Activated CD8-positive, alpha-beta T cell treated with anti-CD3 and anti-CD28 coated beads for 36 hours (primary cell): ENCODE measurements at places on chromosomes 16 and 17.

GRCh38 chr17:5536866-5537650 is 47.3 kb downstream of the NLRP1 start:
- H3K4me3 ChIP-seq: no peak overlapping the region
- no peaks in the 10 kb centered on the region for H3K4me1 ChIP-seq
- no peaks in the 10 kb centered on the region for H3K27me3 ChIP-seq
- DNase-seq: no peak
- peaks cover 17% of the 10 kb centered on the region for H3K36me3 ChIP-seq

GRCh38 chr17:28864991-28865849 is 10.4 kb downstream of the ERAL1 start:
- no peak for DNase-seq
- H3K27ac ChIP-seq: no peak overlapping the region
- no peaks in the 10 kb centered on the region for H3K4me1 ChIP-seq
- no peaks in the 10 kb centered on the region for H3K27me3 ChIP-seq
- no peak overlapping the region for H3K4me3 ChIP-seq

GRCh38 chr17:17416007-17416399 is 60.8 kb upstream of the MED9 start:
- peaks cover 21% of the 10 kb centered on the region for H3K4me1 ChIP-seq
- peak; percentile 51 for DNase-seq
- peak overlapping the region; percentile 78 for H3K27ac ChIP-seq
- no peaks in the 10 kb centered on the region for H3K36me3 ChIP-seq
- no peak overlapping the region for H3K4me3 ChIP-seq

DNA sequence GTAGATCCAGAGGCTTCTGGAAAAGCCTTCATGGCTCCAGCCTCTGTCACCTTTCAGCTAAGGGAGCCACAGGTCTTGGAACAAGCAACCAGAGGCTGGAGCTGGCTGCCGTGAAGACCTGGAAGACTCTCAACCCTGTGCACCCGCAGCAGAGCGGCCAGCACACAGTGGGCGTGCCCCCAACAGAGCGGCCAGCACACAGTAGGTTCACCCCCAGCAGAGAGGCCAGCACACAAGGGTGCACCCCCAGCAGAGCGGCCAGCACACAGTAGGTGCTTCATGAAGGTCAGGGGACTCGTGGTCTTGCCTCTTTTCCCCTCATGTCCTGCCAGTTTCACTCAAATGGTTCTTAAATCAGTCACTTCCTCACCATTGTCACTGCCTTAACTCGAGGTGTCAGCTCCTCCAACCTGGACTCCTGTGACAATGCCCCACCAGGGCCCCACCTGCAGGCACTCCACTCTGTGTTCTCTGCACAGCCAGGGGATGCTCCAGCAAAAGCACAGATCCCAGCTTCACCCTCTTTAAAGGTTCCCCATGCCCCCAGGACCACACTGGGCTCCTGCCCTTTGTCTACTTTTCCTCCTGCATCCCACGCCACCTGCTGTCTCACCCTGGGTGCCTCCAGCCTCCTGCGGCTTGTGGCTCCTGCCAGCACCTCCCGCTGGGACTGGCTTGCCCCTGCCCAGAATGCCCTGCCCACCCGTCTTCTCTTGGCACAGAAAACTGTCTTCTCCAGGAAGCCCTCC is 42.4 kb upstream of the DOC2B start:
- H3K4me3 ChIP-seq: no peak overlapping the region
- DNase-seq: no peak
- H3K4me1 ChIP-seq: no peaks in the 10 kb centered on the region
- no peak overlapping the region for H3K27ac ChIP-seq
- H3K27me3 ChIP-seq: no peaks in the 10 kb centered on the region

GRCh38 chr16:19084139-19084538 is 16.7 kb downstream of the COQ7 start:
- peaks cover 23% of the 10 kb centered on the region for H3K36me3 ChIP-seq
- H3K4me1 ChIP-seq: peaks cover 6% of the 10 kb centered on the region
- H3K27ac ChIP-seq: no peak overlapping the region
- no peak overlapping the region for H3K4me3 ChIP-seq

- H3K4me1 ChIP-seq: peaks cover 34% of the 10 kb centered on the region
- DNase-seq: peak; percentile 93
- peaks cover 35% of the 10 kb centered on the region for H3K27me3 ChIP-seq
- peak overlapping the region; percentile 72 for H3K4me3 ChIP-seq
- no peaks in the 10 kb centered on the region for H3K36me3 ChIP-seq
Measured at GRCh38 chr16:3171181-3171854, 16.7 kb upstream of the OR1F1 start.

DNA sequence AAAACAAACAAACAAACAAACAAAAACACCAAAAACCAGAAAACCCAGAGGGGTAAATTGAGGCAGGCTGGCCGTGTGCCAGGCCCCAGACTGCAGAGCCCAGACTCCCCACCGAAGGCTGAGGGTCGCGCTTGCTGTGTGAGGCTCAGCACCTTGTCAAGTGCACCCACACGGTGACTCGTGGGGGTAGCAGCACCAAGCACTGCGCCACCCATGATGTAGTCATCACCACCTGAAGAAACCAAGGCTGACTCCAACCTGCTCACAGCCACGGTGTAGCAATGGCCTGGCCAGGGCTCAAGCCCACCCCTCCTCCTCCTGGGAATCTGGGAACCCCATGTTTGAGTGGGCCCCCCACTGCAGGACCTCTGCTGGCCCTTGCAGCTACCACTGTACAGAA is 11.9 kb downstream of the MCRIP1 start:
- peaks cover under 1% of the 10 kb centered on the region for H3K36me3 ChIP-seq
- no peak overlapping the region for H3K27ac ChIP-seq
- no peak overlapping the region for H3K4me3 ChIP-seq

DNA sequence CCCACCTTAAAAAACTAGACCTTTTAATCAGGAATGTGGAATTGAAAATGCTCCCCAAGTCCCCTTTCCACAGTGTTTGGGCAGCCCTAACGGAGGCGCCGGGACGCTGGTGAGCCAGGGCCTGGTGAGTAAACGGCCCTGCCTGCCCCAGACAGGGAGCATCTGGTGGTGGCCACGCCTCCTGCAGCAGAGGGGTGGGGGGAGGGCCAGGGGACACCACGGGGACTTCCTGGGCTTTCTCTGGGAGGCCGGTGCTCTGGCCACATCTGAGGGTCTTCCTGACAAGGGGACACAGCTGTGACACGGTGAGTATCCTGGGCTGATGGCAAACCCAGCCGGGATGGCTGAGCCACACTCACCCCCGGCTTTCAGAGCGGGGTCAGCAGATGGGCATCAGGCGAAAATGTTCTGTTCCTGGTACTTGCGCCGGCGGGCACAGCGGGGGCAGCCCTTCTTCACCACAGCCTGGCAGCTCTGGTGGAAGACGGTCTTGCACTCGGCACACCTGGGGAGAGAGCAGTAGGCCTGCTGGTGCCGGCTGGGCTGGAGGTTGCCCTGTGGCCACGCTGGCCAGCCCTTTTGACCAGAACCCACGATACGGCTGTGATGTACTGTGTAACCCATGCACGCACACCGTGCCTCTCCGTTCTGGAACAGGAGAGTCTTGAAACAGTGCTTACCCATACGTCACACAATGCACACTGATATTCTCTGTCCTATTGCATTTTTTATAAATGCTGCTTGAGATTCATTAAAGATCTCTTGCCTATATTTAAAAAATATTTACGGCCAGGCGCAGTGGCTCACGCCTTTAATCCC is 5.0 kb upstream of the ARHGAP27 start:
- no peak overlapping the region for H3K27ac ChIP-seq
- H3K4me1 ChIP-seq: peaks cover 18% of the 10 kb centered on the region
- DNase-seq: no peak
- H3K36me3 ChIP-seq: no peaks in the 10 kb centered on the region
- no peak overlapping the region for H3K4me3 ChIP-seq

DNA sequence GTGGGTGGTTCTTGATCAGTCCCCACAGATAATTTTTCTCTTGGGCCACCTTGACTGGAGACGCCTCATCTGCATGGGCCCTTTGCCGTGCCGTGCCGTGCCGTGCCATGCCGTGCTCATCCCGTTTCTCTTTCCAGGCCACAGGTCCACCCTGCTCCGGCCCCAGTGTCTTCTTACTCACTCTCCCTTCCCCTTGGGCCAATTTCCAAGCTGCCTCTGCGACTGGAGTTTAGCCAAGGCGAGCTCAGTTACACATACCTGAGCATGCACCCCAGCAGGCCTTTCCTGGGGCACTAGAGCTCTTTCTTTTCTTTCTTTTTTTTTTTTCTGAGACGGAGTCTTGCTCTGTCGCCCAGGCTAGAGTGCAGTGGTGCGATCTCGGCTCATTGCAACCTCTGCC is 40.5 kb upstream of the MGAT5B start:
- no peaks in the 10 kb centered on the region for H3K36me3 ChIP-seq
- H3K27me3 ChIP-seq: no peaks in the 10 kb centered on the region
- no peak overlapping the region for H3K4me3 ChIP-seq
- peaks cover 7% of the 10 kb centered on the region for H3K4me1 ChIP-seq
- no peak for DNase-seq

GRCh38 chr16:31253642-31254045 is 6.1 kb upstream of the ITGAM start:
- no peak overlapping the region for H3K4me3 ChIP-seq
- H3K4me1 ChIP-seq: peaks cover 30% of the 10 kb centered on the region
- peak overlapping the region; percentile 82 for H3K27ac ChIP-seq
- peak; percentile 69 for DNase-seq
- H3K36me3 ChIP-seq: no peaks in the 10 kb centered on the region

- H3K36me3 ChIP-seq: no peaks in the 10 kb centered on the region
- no peak overlapping the region for H3K27ac ChIP-seq
- no peak for DNase-seq
- H3K4me3 ChIP-seq: no peak overlapping the region
Measured at GRCh38 chr17:3993493-3994220, 29.4 kb upstream of the ATP2A3 start.

- no peak for DNase-seq
- H3K36me3 ChIP-seq: no peaks in the 10 kb centered on the region
- peaks cover 16% of the 10 kb centered on the region for H3K4me1 ChIP-seq
- no peak overlapping the region for H3K27ac ChIP-seq
- no peak overlapping the region for H3K4me3 ChIP-seq
Measured at GRCh38 chr16:81505011-81505661, 60.5 kb downstream of the CMIP start.

- peaks cover 15% of the 10 kb centered on the region for H3K4me1 ChIP-seq
- peaks cover 36% of the 10 kb centered on the region for H3K36me3 ChIP-seq
- peak; percentile 95 for DNase-seq
- H3K27ac ChIP-seq: peak overlapping the region; percentile 96
- peak overlapping the region; percentile 96 for H3K4me3 ChIP-seq
Measured at GRCh38 chr17:68035131-68035522, 408 bp upstream of the KPNA2 start.

GRCh38 chr17:83200231-83200699 is 120.9 kb downstream of the METRNL start:
- peak overlapping the region; percentile 67 for H3K4me3 ChIP-seq

DNA sequence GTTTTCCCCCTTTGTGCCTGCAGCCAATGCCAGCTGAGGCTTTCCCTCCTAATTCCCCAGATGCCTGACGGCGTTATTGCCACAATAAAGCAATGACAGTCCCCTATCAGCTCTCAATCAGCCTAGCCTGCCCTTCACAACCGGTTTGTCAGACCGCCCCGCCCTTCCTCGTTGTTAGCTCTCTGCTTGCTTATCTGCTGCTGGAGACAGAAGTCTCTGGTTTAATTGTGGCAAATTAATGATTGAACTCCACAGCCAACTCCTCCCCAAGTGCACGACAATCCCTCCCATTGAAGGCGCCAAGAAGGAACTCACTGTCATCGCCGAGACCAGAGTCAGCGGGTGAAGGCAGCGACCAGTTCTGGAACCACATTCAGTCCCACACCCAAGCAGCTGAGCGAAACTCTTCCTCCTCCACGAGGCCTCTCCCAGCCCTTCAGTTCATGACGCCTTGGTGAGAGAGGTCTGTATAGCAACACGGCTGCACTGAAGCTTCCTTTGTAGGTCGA is 474.4 kb downstream of the SLC39A11 start:
- H3K4me1 ChIP-seq: peaks cover 8% of the 10 kb centered on the region
- DNase-seq: peak; percentile 13
- no peaks in the 10 kb centered on the region for H3K36me3 ChIP-seq
- H3K27me3 ChIP-seq: peaks cover 47% of the 10 kb centered on the region

GRCh38 chr16:59114790-59115189 is 380.7 kb upstream of the GOT2 start:
- H3K4me1 ChIP-seq: no peaks in the 10 kb centered on the region
- H3K27ac ChIP-seq: no peak overlapping the region
- no peak for DNase-seq
- H3K36me3 ChIP-seq: no peaks in the 10 kb centered on the region

GRCh38 chr16:75495076-75495674 is at the start of gene CHST6:
Gene CHST6, minus strand, starts transcription at chr16:75495441. Its CDS starts 15,613 bp downstream, at chr16:75479828.
- peak within 1 kb of the TSS; percentile 54 for H3K4me3 ChIP-seq
- no peaks in the 10 kb centered on the region for H3K36me3 ChIP-seq
- H3K27ac ChIP-seq: no peak within 1 kb of the TSS
- peaks cover 25% of the 10 kb centered on the region for H3K27me3 ChIP-seq
- peaks cover 6% of the 10 kb centered on the region for H3K4me1 ChIP-seq

DNA sequence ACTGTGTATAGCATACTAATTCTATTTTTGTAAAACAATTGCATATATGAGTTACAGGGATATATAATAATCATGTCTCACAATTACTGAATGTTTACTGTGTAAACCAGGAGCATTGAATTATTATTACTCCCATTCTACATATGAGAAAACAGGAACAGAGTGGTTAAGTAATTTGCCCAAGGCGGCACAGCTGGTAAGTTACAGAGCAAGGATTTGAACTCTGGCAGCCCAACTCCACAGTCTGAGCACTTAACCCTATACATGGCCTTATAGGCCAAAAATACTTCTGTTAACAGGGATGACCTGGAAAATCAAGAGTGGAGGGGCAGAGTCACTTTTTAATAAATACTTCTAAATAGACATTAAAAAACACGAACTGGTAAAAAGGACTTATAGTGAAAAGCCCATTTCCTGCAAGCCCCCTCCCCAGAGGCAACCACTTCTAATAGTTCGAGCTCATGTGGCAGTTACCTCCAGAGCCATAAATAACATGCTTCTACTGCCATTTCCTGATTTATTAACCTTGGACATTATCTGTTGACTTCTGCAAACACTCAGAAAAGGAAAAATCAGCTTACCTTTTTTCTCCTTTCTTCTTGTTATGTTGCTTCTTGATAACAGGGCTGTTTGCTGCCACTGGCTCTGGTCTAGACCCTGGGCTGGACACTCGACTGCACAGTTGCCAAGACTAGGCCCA is 22.1 kb upstream of the ADGRG1 start:
- no peak overlapping the region for H3K27ac ChIP-seq
- no peak overlapping the region for H3K4me3 ChIP-seq
- DNase-seq: no peak
- peaks cover 68% of the 10 kb centered on the region for H3K4me1 ChIP-seq

GRCh38 chr17:20084621-20085282 is 75.6 kb downstream of the SPECC1 start:
- no peaks in the 10 kb centered on the region for H3K4me1 ChIP-seq
- H3K36me3 ChIP-seq: no peaks in the 10 kb centered on the region
- no peak for DNase-seq
- H3K27ac ChIP-seq: no peak overlapping the region

GRCh38 chr17:82938486-82938872 is 98.7 kb upstream of the ZNF750 start:
- no peaks in the 10 kb centered on the region for H3K4me1 ChIP-seq
- no peak overlapping the region for H3K4me3 ChIP-seq
- no peak for DNase-seq
- H3K36me3 ChIP-seq: peaks cover 32% of the 10 kb centered on the region

- peaks cover 43% of the 10 kb centered on the region for H3K27me3 ChIP-seq
- no peaks in the 10 kb centered on the region for H3K36me3 ChIP-seq
- H3K4me1 ChIP-seq: no peaks in the 10 kb centered on the region
- H3K27ac ChIP-seq: no peak within 1 kb of the TSS
- H3K4me3 ChIP-seq: no peak within 1 kb of the TSS
Measured at GRCh38 chr17:66834919-66835454, at the start of gene CACNG5. Gene CACNG5, plus strand, starts transcription at chr17:66835117. Its CDS starts 42,216 bp downstream, at chr17:66877333.

- H3K27ac ChIP-seq: peak overlapping the region; percentile 43
- H3K4me3 ChIP-seq: no peak overlapping the region
- H3K36me3 ChIP-seq: no peaks in the 10 kb centered on the region
- H3K27me3 ChIP-seq: no peaks in the 10 kb centered on the region
- DNase-seq: peak; percentile 97
Measured at GRCh38 chr16:27179500-27180072, 23.7 kb upstream of the KDM8 start.
